ENCODE measurements at places on chromosomes 3 and 15.

- DNase-seq = peak; percentile 51
Observed at GRCh38 chr3:192916371-192917027, 1.2 kb downstream of the MB21D2 start.

GRCh38 chr3:184765730-184766074 lies 46.3 kb upstream of the VPS8 start:
- DNase-seq = no peak

DNA sequence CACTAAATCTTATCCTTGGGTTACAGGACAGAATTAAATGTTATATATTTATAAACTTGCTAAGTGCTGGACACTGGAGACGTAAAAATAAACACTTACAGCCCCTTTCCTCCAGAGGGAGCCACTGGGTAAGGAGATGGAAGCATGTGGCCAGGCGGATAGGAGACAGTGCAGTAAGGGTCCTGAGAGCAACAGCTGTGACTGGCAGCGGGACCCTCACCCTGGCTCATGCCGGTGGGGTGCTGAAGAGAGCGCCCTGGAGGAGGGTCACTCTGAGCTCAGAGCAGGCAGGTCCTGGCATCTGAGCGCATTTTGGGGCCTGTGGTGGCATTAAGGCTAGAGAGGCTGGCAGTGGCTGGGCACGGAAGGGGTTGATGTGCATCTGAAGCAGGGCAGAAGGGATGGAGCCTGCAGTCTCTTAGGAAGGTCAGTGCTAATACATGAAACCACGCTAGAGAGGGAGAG lies 16.0 kb downstream of the SEC61A1 start:
- DNase-seq = peak; percentile 18

DNA sequence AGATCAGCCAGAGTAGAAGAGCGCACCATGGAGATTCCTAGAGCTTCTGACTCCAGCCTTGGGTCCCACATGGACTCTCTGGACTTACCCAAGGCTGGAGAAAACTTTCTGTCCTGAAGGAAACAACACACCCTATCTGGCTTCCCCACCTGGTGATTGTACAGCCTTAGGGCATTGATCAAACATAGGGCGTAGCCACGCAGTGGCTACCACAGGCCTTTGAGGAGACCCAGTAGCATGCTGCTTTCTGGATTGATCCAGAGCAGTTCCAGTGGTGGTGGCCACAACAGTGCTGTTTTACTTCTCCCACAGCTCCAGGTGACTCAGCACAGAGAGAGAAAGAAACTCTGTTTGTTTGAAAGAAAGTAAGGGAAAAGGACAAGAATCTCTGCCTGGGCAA lies 23.5 kb downstream of the PYDC2 start:
- DNase-seq = no peak

- DNase-seq = no peak
Observed at GRCh38 chr15:96358821-96359615, 28.5 kb downstream of the NR2F2 start.

GRCh38 chr3:195248281-195248680 lies 22.7 kb downstream of the XXYLT1 start:
- no peak for DNase-seq

- no peak for DNase-seq
Observed at GRCh38 chr3:17800232-17800631, 57.8 kb upstream of the TBC1D5 start.

DNA sequence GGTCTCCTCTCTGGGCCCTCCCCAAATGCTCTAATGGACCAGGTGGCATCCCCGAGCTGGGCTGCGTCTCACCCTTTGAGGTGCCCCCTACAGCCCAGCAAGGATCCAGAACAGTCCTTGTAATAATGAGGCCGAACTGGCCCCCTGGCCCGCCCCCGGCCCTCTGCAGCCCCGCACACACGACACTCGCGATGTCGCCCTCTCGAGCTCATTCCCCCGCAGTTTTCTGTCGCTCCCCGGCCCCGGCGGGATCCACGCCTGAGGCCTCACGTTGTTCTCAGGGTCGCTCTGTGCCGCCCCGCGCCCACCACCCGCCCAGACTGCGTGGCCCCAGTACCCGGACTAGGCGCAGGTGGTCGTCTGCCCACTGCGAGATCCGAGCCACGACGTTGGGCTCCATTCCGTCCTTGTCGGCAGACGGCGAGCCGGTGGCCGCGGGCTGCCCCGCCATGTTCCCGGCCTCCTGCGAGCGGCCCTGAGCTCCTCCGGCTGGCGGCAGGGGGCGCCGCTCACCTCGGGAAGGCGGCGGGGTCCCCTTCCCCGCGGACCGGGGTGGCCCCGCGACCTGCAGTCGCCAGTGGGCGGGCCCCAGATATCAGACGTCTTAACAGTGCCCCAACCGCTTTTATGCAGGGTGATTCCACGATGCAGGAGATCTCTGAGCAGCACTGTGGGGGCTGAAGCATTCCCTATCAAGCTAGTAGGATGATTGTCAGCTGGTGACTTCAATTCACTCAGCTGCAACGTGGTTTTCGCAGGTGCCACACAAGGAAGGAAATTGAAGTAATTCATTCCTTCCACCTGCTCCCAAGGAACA lies at the start of gene C3orf33:
C3orf33 (minus strand) TSS at position 477 of the 817 bp plus-strand sequence; CDS start at position 451, 26 bp downstream.
- DNase-seq = peak; percentile 84

DNA sequence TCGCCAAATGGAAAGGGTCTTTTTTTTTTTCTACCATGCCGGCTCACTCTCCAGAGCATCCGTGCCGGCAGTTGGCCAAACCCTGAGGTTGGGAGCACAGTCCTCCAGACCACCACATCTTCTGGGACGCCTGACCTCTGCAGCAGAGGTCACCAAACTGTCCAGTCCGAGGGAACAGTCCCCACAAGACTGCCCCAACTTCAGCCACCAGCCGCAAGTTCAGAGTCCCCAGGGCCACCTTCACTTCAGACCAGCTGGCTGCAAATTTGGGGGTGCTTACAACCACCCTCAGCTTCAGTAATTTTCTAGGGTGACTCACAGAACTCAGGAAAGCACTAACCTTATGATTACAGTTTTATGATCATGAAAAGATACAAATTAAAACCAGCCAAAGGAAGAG lies 28.9 kb downstream of the PLA2G4D start:
- no peak for DNase-seq

DNA sequence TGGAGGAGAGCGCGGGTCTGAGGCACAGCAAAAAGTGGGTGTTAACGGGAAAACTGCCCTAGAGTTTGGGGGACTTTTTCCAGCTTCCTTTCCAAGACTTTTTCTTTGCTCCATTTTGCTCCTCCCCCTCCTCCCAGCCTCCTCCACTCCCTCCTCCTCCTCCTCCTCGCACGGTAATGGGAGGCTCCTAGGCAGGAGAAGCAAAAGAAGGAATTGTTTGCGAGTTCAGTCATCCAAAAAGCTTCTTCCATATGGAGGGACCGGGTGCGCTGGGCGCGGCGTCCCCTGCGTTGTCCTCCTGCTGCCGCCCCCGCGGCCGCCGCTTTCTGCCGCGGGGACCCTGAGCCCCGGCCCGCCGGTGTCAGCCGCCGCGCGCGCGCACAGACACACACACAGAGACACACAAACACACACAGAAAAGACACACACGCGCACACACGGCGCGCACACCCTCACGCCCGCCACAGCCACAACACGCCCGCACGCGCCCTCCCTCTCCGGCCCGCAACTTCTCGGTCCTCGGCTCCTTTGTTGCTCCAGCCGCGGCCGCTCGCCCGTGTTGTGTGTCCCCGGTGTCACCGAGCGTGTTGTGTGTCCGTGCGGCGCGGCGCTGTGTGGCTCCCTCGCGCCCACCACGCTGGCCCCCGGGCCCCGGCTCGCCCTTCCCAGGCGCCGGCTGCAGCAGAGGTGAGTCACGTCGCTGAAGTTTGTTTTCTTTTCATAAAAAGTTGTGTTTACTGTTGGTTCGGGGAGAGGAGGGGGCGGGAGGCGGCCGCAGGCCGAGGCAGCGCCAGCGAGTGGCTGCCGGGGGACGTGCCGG lies at the start of gene BOC:
BOC (plus strand) TSS at position 228 of the 820 bp plus-strand sequence. CDS start 38,246 bp downstream, outside the sequence.
- DNase-seq = peak; percentile 72

DNA sequence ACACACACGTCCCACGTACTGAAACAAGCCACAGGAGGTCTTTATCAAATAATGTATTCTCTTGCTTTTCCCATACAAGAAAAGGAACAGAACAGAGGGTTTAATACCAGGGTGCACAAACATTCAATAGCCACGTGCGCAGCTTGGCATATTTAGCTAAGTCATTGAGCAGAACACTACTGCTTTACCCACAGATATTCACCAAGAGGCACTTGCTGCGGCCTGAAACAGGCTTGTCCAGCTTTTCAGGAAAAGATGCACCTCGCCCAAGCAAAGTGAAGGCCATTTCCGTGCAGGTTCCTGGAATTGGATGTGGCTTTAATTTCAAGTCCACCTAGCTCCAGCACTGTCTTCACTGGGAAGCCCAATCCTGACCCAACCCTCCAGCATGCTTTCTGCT lies 17.6 kb downstream of the ZDHHC3 start:
- no peak for DNase-seq

DNA sequence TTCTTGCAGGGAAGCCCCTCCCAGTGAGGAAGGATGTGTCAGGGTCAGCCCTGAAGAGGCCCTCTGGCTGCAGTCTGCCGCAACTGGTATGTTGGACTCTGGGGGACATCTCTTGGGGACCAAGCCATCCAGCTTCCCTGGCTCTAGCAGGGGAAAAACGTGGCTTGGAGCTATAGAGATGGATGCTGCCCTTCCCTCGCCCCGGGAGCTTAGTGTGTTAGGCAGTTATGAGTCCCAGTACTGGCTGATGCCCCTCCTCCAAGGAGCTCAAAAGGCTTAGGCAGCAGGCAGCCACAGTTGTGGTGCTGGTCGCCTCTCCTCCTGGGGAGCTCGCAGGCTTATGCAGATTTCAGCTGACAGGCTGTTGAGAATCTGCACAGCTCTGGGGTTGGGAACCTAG lies 353.1 kb upstream of the GBE1 start:
- DNase-seq = no peak

DNA sequence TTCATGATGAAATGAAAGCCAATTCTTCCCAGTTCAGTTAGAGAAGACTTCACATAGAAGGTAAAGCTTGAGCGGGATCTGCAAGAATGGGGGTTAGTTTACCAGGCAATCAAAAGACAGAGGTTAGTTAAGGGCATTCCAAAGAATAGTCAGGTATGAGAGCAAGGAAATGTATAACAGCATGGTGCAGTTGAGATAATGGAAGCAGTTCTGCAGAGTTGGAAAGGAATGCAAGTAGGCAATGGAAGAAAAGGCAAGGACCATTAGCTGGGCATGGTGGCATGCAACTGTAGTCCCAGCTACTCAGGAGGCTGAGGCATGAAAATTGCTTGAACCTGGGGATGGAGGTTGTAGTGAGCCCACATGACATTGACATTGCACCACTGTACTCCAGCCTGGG lies 55.0 kb downstream of the LSAMP start:
- DNase-seq = no peak

DNA sequence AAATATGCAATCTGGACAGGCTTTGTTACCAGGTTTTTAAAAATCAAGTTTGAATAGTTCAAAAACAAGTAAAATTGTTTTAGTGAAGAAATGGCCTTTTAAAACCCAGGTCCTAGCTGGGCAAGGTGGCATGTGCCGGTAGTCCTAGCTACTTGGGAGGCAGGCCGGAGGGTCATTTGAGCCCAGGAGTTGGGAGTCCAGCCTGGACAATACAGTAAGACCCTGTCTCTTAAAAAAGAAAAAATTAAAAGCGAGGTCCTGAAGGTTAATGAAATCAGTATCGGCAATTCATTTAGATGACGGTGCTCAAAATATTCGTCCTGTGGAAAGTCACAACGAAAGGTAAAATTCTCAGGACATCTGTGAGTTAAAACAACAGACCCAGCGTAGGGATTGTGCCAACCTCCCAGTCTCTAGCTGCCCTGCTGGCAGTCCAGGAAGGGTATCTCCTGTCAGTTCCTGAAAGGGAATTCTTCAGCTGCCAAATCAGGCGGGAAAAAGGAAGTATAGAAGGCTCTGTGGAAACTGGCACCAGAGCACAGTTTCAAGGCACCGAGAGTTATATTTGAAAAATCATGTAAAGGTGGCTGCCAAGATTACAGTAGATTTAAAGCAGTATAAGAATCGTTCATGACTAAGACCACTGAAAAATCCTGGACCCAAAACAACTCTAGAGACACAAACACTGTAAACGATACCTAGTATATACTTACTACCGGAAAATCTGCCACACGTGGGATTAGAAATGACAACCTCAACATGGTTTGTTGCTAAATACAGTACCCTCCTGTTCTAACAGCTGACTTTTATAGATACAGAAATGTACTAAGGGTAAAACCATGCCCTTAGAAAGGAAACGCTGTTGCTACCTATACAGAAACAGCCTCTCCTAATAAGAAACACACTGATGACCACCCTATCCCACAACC lies 1.2 kb upstream of the ABHD17C start:
- peak; percentile 65 for DNase-seq

DNA sequence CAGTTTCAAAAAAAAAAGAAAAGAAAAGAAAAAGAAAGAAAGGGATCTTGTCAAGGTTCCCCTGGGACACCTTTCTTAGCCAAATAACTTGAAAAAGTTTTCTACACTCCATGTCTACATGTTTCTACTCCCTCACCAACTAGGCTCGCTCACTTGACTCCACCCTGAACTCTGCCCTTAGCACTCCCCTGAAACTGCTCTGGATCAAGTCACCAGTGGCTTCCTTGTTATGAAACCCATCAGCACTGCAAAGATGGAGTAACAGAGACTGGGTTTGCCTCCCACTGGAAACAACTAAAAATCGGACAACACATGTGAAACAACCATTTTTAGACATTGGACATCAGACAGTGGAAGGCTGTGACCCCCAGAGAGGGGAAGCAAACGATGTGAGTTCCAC lies 36.8 kb downstream of the TMEM40 start:
- no peak for DNase-seq

DNA sequence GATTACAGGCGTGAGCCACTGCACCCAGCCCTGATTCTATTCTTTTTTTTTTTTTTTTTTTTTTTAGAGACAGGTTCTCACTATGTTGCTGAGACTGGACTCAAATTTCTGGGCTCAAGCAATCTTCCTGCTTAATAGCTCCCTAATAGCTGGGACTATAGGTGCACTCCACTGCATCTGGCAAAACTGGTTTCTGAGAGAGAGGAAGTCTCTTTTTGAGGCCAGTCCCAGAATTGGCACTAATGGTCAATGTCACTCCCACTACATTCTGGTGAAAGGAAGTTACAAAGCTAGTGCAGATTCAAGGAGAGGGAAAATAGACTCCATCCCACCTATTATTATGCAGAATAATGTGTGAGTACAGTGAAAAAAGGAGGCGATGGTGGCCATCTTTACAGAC lies 5.8 kb upstream of the TGFBR2 start:
- no peak for DNase-seq

DNA sequence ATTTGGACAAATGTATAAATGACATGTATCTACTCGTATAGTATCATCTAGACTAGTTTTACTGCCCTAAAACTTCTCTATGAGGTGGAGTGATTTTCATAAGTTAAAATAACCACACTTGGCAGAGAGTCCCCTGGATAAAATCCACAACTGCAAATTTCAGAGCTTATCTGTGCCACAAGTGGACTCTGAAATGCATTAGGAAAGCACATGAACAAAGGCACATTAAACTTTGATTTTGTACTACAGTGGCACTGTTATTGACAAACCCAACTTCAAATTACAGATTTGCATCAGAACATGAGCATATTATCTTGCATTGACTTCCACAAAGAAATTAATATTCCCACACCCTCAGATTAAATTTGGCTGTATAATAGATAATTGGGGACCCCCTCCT lies 58.1 kb upstream of the EIF5A2 start:
- DNase-seq = no peak

- DNase-seq = no peak
Observed at GRCh38 chr15:84911879-84912660, 27.6 kb downstream of the SLC28A1 start.

- DNase-seq = peak; percentile 23
Observed at GRCh38 chr15:68781766-68782588, 38.7 kb downstream of the ANP32A start.

GRCh38 chr15:33866101-33866737 lies 102.1 kb upstream of the CHRM5 start:
- no peak for DNase-seq

GRCh38 chr3:46500656-46501635 lies 3.2 kb downstream of the RTP3 start:
- DNase-seq = no peak

Measured in brain (organoid and tissue), 16 donors.